Daoy (cell line): ENCODE measurements at places on chromosomes 5 and 9.

- no peak for DNase-seq
Measured at GRCh38 chr5:1494780-1495524, 28.8 kb downstream of the LPCAT1 start.

DNA sequence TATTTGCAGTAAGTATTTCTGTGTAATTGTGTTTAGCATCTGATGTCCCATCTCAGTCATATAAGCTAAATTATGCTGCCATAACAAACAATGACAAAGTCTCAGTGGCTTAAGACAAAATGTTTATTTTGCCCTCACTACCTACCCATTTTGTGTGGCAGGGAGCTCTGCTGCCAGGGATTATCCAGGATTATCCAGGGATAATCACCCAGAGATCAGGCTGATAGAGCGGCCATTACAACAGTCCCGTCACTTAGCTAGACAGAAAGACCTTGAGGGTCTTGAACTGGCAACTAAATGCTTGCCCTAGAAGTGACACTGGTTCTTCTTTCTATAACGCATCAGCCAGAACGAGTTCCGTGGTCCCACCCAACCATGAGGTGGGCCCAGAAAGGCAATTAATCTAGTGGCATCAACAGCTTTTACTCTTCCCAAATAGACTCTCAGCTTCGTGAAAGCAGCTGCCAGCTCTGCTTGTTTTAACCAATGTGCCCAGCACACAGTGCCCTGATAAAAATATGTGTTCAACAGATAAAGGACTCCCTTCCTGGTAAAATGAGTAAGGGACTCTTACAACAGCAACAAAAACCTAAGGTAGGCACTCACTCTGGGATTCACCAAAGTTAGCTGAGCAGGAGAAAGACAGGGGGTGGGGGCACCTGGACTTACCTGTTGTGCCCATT, 22.8 kb downstream of the CCDC69 start:
- DNase-seq = no peak

DNA sequence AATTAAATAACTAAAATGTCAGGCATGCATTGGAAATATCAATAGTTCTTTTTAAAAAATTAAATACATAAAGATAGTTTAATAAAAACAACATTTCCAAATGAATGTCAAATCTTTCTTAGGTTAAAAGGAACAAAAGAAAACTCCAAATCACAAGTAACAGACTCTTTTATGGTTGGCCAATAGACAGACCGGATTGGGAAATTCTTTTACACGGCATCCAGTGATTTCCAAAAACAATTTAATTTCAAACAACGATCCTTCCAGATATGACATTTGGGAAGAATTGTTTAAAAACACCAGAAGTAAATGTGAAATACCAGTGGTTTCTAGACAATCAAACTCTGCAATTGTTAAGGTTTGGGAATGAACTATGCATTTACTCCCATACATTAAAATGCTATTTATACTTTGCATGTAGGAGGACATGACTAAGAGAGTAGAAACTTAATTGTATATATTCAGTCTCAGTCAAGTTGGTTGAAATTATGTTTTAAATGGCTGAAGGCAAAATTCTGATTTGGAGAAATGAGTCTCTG, 32.8 kb downstream of the ZNF474 start:
- no peak for DNase-seq

DNA sequence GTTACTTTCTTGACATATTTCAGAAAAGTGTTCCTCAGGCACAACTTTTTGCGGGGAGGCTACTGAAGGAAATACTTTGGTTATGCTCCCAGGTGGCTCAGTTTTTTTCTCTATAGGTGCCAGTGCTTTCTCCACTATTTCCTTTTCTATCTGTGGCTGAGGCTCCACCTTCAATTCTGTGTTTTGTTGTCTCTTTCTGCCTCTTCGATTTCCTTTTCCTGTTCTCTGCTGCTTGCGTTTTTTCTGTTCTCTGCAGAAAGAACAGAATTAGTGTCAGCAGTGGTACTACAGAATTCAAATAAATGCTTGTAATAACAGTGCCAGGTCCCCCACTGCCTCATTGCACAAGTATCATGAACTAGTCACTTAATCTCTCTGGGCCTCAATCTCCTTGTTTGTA, 7.0 kb downstream of the HEMGN start:
- no peak for DNase-seq

GRCh38 chr5:38465061-38465460, 91.4 kb downstream of the LIFR start:
- peak; percentile 22 for DNase-seq

DNA sequence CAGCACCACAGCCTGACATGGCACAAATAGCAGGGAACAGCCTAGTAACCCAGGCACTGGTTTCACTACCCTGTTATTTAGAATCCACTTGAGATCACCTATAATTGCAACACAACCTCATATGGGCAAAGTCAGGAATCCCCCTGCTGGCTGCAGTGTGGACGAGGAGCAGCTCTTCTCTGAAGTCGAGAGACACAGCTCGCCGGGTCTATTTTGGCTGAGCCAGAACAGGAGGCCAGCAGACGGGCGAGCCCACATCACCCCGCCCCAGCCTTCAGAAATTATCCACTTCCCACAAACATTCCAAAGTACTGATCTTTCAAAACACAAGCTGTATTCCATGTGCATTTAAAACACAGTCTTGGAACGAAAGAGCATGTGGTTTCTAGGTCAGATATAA, 179.0 kb downstream of the ROR2 start:
- peak; percentile 86 for DNase-seq

DNA sequence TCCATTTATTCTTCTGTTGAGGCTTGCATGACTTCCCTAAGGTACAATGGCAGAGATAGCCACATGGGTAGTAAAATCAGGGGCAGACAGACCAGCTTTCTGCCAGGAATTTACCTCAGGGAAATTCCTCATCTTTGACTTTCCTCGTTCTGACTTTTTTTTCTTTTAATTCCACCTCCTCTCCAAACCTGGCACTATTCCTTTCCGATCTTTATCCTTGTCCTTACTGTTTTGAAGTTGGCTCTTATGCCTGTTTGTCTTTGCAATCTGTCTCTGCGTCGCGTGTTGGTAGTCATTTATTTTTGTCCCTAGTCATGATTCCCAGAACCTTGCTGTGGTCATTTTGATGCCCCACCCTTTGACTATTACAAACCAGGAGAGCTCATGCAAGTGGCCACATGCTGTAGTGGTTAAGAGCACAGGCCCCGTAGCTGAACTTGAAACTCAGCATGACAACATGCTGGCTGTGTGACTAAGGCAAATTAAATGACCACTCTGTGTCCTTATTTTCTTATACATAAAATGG, 19.0 kb downstream of the TMC1 start:
- peak; percentile 84 for DNase-seq

GRCh38 chr5:37370550-37370863, 399 bp downstream of the NUP155 start:
- DNase-seq = no peak

GRCh38 chr5:128498844-128499455, 39.1 kb downstream of the FBN2 start:
- DNase-seq = peak; percentile 61

- DNase-seq = peak; percentile 37
Measured at GRCh38 chr9:87667164-87667738, 58.7 kb upstream of the CTSL start.

- DNase-seq = no peak
Measured at GRCh38 chr9:129338724-129339430, 160.8 kb upstream of the IER5L start.

- DNase-seq = no peak
Measured at GRCh38 chr5:35237580-35238376, 7.5 kb upstream of the PRLR start.
